Heart left ventricle (tissue), 16 donors: ENCODE measurements at places on chromosomes 1 and 21.
A peak's percentile ranks its signal among the peaks of the same experiment; 100 is the strongest.

GRCh38 chr1:175219774-175220173, 27.2 kb upstream of the KIAA0040 start:
- no peaks in the 10 kb centered on the region for H3K36me3 ChIP-seq
- peaks cover 14% of the 10 kb centered on the region for H3K4me1 ChIP-seq
- no peak overlapping the region for H3K4me3 ChIP-seq
- H3K27ac ChIP-seq, result no peak overlapping the region
- no peaks in the 10 kb centered on the region for H3K27me3 ChIP-seq

DNA sequence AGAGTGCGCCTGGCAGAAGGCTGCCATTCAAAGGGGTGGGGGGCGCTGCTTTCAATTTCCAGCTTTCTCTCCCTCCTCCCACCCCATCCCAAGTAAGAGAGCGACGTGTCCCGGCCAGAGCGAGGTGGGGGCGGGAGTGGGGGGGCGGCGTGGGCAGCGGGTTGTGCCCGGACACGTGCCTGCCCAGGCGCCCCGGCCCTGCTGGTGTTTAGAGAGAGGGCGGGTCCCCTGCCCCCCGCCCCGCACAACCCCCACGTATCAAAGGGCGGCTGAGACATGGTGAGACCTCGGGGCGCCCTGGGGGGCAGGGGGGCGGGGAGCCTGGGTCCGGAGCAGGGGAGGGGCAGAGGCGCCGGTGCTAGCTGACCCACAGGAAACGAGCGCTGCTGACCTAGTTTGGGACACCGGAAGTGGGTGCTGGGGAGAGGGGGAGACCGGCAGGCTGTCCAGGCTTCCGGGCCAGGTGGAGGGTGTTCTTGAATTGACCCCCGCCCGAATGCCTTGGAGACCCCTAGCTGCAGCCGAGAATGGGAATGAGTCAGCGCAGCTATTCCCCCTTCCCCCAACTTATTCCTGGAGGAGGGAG, 1.3 kb downstream of the ZBTB7B start:
- H3K4me3 ChIP-seq, result peak overlapping the region; percentile 96
- DNase-seq, result peak; percentile 80
- peak overlapping the region; percentile 98 for H3K27ac ChIP-seq
- H3K4me1 ChIP-seq, result peaks cover 51% of the 10 kb centered on the region

DNA sequence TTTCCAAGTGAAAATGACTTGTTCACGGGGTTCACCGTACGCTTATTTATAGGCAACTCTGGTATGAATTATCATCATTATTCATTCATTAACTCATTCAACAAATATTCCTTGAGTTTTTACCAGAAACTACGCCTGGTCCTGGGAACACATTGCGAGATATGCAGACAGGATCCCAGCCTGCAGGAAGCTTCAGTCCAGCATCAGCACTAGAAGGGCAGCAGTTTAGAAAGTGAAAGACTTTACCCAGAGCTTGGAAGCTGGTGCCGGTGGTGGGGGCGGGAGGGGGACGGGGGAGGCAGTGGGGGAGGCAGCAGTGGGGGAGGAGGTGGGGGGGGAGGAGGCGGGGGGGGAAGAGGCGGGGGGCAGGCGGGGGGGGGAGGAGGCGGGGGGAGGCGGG, 55.9 kb downstream of the SETD4 start:
- no peak overlapping the region for H3K27ac ChIP-seq
- H3K4me1 ChIP-seq, result no peaks in the 10 kb centered on the region
- no peak overlapping the region for H3K4me3 ChIP-seq
- H3K27me3 ChIP-seq, result no peaks in the 10 kb centered on the region
- H3K36me3 ChIP-seq, result no peaks in the 10 kb centered on the region

DNA sequence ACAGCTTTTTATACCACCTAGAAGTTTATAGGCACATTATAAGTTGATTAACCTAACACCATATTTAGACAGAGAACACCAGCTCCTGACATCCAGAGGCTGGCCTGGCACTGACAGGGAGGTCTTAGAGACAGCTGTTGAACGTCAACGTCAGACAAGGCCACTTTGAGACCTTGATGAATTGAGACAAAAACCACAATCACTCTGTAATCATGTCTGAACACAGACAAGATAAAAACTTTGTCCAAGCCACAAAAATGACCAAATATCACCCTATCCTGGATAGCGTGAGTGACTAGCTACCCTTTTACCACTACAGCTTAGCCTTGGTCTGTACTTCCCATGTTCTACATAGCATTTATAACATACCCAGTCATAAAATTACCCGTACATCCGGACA, 403.6 kb upstream of the CHRM3 start:
- no peaks in the 10 kb centered on the region for H3K36me3 ChIP-seq
- H3K4me1 ChIP-seq, result no peaks in the 10 kb centered on the region
- H3K4me3 ChIP-seq, result no peak overlapping the region
- no peak overlapping the region for H3K27ac ChIP-seq

- no peaks in the 10 kb centered on the region for H3K36me3 ChIP-seq
- H3K27ac ChIP-seq, result no peak overlapping the region
- H3K27me3 ChIP-seq, result no peaks in the 10 kb centered on the region
- H3K4me1 ChIP-seq, result no peaks in the 10 kb centered on the region
Measured at GRCh38 chr1:222071387-222071786, 329.5 kb upstream of the DUSP10 start.

- H3K27me3 ChIP-seq, result peaks cover 20% of the 10 kb centered on the region
- H3K4me1 ChIP-seq, result no peaks in the 10 kb centered on the region
- DNase-seq, result no peak
- no peaks in the 10 kb centered on the region for H3K36me3 ChIP-seq
Measured at GRCh38 chr1:247857069-247857984, at the start of gene TRIM58. Gene TRIM58, plus strand, starts transcription at chr1:247857187. Its CDS starts 60 bp downstream, at chr1:247857247.

DNA sequence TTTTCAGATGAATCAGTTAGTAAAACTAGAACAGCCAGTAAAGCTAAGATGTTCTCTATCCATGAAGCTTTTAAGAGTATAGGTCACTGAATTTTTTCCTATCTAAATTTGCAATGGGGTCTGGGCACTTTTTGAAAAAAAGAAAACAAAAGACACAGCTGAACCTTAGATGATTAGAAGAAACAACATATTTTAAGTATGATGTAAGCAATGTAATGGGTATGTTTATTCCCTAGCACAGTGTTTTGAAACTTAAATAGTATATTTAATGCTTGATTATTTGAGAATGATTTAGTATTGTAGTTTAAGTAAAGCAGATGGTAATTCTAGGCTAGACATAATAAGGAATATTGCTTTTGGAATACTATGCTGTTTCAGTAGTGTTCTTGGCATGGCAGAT, 36.2 kb downstream of the KCTD3 start:
- H3K4me3 ChIP-seq, result no peak overlapping the region
- no peak overlapping the region for H3K27ac ChIP-seq
- H3K4me1 ChIP-seq, result no peaks in the 10 kb centered on the region
- no peaks in the 10 kb centered on the region for H3K27me3 ChIP-seq
- peaks cover 32% of the 10 kb centered on the region for H3K36me3 ChIP-seq

- no peaks in the 10 kb centered on the region for H3K36me3 ChIP-seq
- no peaks in the 10 kb centered on the region for H3K27me3 ChIP-seq
- H3K27ac ChIP-seq, result no peak overlapping the region
- H3K4me3 ChIP-seq, result no peak overlapping the region
- H3K4me1 ChIP-seq, result no peaks in the 10 kb centered on the region
Measured at GRCh38 chr1:170273291-170274130, 127.8 kb downstream of the NTMT2 start.

DNA sequence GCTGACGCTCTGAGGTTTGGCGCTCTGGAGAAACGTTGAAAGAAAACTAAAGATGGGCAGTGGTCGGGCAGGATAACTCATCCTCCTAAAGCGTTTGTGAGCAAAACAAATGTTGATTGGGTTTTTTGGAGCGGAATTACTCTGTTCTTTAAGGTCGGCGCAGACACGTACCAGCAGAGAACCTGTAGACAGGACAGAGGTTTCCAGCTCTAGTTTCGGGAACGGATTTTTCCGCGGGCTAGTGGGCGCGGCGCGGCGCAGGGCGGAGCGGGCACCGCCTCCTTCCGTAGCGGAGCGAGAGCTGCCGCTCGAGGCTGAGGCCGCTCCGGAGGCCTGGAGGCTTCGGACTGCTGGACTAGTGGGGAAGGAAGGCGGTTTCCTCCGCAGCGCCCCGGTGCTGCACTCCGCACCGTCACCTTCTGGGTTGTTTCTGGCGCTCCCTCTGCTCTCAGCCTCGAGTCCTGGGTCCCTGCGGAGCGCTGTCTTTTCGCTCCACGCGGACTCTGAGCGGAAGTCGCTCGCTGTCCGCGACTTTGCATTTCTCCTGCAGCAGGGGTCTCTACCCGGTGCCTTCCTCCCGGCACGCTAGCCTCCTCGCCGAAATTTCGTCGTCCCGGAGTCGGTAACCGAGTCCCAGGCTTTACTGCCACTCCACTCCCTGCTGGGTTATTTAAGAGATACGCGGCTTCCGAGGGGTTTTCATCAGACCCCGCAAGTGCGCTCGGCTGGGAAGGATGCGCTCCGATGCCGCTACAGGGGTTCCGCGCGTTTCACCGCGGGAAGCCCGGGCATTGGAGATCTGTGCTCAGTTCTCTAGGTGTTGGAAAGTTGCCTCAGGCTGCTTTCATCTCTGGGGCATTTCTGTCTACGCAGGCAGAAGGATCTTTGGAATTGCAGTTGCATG, 7.0 kb downstream of the FOXD2 start:
- peak overlapping the region; percentile 2 for H3K4me3 ChIP-seq
- peaks cover 8% of the 10 kb centered on the region for H3K4me1 ChIP-seq
- H3K36me3 ChIP-seq, result no peaks in the 10 kb centered on the region
- H3K27ac ChIP-seq, result no peak overlapping the region
